Stimulated activated CD4-positive, alpha-beta T cell treated with anti-CD3 and anti-CD28 coated beads, Interleukin-4, amount 100 ng/mL, for 1 hour (primary cell): ENCODE measurements at places on chromosomes 5 and 9.

DNA sequence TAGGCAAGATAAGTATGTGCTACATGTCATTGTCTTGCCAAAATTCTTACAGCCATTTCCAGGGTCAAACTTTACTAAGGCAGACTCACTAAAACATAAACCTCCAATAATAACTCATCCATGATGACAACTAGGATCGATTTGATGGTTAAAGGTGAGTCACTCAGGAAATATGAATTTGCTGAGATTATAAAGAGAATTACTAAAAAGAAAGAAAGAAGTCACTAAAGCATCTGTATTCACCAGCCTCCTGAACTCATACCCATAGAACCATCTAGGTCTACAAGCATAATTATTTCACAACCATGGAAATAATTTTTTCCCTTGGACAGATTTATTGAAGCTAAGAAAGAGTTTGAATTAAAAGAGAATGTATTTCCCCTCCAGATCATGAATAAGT, 258.6 kb downstream of the TLE1 start:
- DNase-seq: no peak

DNA sequence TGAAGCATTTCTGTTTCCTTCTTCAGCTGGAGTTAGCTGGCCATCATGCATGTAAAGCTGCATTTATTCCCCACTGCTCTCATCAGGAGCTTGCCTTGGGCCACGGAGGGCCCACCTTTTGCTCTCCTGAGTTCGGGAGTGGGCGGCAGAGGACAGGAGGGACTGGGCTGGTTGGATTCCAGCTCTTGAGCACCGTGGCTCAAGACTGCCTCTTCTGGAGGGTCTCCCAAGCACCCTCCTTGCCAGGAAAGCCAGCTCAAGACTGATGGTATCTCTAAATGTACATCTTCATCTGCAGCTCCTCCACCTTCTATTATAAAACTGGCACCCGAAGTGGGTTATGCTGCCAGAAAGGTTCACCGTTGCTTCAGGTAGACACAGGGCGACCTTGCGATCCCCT, 399.6 kb upstream of the IRX1 start:
- DNase-seq: no peak

- DNase-seq: no peak
Measured at GRCh38 chr5:156326718-156327259, at the start of gene SGCD. TSS of gene SGCD (plus strand) at chr5:156327164.

DNA sequence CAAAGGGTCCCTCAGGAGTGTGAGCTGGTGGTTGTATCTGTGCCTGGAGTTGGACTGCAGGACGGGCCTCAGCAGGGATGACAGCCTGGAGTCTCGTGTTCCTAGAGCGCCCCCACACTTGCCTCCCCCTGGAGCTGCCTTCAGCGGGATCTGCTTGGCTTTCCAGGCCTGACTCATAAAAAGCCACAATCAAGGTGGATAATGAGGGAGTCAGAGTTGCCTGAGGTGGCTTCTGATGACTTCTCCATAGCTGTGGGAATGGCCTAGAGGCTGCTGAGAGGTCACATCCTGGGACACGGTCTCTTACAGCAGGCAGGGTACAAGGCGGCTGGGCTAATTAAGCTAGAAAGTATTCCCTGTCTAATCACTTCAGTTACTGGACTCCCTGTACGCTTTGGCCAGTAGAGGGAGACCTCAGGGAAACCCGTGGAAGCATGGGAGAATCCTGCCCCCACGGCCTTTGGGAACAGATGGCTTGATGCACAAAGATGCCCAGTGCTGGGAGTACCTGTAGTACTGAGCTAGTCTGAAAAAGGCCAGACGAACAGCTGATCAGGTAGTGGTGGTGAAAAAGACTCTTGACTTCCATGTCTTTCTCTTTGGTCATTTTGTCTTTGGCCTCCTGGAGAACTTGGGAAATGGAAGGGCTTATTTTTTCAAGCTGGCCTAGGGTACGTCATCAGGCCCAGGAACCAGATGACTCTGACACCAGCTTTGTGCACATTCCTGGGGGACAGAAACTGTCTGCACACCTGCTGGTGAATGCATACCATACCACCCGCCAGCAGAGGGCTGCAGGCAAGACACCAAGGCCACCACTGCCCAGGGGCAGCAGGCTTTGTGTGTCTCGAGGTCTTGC, 16.1 kb upstream of the FRRS1L start:
- peak; percentile 11 for DNase-seq

DNA sequence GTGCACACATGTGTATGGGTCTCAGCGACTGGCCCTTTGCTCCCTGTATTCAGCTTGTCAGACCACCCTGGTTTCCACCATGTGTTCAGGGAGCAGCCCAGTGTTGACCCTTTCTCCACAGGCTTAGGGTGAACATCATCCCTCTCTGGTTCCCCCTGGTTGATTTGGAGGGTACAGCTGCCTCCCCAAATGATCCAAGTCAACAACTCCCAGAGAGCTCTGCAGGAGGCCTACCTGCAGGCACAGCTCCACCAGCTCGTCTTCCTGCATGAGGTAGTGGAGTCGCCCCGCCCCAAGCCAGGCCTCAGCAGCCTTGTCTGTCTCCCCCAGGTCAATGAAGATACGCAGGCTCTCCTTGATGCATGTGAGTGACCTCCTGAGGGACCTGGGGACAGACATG, 50.5 kb downstream of the SH3TC2 start:
- DNase-seq: no peak
